ENCODE measurements at places on chromosomes 1 and 21.

- DNase-seq, result no peak
Observed at GRCh38 chr1:17819129-17819802, 64.1 kb downstream of the ACTL8 start.

DNA sequence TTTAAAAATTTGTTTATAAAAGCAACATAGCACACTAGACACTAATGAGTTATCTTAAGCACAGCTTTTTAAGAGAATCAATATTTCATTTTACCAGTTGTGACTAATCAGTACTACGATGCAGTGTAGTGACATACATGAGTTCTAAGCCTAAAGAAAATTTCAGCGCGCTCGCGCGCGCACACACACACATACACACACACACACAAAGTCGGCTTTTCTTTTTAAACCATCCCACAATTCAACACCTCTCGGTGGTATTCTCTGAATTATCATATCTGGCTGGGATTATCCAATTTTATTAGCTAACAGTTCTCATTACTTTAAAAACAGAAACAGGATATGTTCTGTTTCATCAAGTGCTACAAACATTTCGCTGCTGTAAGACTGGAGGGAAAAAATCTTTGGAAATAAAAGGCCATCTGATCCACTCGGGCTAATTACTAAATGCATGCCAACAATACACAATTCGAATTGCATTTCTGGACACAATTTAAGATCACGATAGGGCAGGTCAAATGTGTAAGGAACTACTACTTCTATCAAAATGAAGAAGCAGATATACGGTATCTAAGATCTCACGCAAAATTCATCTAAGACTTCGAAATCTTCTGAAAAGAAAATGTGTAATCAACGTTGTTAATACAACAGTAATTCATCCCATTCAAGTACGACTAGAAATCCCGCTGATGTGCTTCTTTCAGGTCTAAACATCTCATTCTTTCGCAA, 1.2 kb downstream of the TUT4 start:
- peak; percentile 15 for DNase-seq

GRCh38 chr1:206766251-206766856, 4.2 kb upstream of the IL19 start:
- no peak for DNase-seq

GRCh38 chr21:28633839-28634555, 358.7 kb downstream of the LTN1 start:
- no peak for DNase-seq

DNA sequence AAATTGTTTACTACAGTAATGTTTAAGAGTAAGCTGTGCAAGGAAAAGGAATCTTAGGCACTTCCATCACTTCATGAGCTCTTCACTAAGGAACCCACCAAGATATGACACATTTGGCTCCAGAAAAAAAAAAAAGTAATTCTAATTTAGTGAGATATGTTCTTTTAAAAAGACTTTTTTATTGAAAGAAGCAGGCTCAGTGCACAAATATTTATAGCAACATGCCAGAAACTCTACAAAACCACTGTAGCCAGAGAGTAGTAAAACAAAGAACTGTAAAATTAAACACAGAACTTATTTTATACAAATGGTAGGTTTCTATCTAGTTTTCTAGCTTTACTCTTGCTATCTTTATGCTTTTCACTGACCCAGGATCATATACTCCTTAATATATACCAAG, 434.6 kb upstream of the ADGRL2 start:
- no peak for DNase-seq

- no peak for DNase-seq
Observed at GRCh38 chr1:15029786-15030185, 123.8 kb upstream of the TMEM51 start.

DNA sequence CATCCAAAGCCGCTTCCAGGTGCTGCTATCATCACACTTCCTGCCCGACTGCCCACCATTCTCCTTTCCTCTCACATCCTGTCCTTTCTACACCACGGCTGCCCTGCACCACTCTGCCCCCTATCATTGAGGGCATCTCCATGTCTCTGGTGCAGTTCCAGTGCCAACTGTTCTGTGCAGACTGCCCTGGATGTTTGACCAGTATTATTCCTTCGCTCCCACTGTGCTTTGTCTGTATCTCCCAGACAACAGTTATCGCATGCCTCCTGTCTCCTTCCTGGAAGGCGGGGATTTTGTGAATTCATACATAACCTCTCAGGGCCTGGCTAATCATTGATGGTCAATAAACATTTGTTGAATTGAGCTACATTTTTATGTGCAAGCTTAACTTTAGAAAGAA, 63.6 kb upstream of the GNG12 start:
- DNase-seq, result no peak

- no peak for DNase-seq
Observed at GRCh38 chr1:109823543-109824348, 60.0 kb upstream of the EPS8L3 start.

DNA sequence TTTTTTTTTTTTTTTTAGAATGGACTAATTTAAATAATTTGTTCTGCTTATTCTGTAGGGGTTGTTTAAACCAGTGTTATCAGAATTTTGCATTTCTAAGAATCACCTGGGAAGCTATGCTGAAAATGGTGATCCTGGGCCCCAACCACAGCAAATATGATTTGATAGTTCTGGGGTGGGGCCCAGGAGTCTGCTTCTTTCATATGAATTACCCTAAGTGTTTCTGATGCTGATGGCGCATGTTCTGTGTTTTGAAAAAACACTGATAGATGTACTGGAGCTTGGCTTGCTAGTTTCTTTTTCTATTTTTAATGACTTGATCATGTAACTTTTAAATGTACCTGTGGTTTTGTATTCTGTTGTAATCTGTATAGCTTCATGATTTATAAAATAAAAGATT, 89.3 kb downstream of the CDC14A start:
- no peak for DNase-seq

DNA sequence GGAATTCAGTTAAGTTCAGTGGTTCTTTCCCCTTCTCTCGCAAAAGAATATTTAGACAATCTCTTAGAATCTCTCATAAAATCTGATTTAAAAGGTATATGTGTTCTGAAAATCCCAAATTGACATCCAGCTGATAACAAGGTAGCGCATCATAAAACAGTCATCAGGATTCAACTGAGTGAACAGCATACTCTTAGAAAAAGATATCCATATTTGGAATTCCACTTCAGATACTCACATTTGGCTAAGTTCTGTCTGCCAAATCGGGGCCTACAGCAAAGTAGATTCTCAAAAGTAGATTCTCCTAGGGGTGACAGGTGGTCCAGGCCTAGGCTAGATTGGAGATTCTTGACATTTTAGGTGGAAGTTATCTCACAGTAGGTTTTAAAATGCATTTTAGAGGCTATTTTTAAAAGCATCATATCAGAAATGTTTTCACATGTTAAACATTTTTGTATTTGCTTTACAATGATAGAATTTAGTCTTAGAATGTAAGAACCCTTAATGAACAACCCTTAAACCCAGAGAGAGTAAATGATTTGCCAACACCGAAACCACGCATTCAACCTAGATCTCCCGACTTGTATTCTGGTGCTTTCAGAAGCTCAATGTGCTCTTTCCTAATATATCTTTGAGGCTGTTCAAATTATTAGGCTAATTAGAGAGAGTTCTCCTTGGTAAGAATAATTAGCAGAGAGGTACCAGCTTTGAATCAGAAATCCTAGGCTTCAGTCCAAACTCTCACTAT, 318.9 kb downstream of the LMO4 start:
- no peak for DNase-seq

DNA sequence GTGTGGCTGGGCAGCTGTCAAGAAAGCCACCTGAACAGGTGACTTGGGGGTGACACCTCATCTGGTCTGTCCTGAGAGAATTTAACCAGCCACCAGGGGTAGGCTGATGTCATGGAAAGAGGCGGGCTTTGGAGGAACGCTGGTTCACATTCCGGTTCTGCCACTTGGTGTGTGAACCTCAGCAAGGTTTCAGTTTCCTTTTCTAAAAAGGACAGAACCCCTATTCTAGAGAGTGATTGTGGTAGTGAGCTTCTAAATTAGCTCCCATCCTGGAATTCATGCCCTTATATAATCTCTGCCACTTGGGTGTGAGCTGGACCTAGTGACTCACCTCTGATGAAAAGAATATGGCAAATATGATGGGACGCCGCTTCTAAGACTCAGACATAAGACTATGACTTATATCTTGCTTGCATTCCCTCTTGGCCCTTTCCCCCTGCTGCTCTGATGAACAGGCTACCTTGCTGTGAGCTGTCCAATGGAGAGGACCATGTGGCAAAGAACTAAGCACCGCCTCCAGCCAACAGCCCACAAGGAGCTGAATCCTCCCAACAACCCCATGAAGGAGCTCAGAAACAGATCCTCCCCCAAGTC, 332.1 kb downstream of the RRAGC start:
- no peak for DNase-seq

- no peak for DNase-seq
Observed at GRCh38 chr1:53354119-53354518, 26.2 kb upstream of the LRP8 start.

- no peak for DNase-seq
Observed at GRCh38 chr1:43620956-43621355, 29.0 kb upstream of the KDM4A start.

GRCh38 chr1:93758842-93759515, 77.3 kb upstream of the BCAR3 start:
- DNase-seq, result no peak

DNA sequence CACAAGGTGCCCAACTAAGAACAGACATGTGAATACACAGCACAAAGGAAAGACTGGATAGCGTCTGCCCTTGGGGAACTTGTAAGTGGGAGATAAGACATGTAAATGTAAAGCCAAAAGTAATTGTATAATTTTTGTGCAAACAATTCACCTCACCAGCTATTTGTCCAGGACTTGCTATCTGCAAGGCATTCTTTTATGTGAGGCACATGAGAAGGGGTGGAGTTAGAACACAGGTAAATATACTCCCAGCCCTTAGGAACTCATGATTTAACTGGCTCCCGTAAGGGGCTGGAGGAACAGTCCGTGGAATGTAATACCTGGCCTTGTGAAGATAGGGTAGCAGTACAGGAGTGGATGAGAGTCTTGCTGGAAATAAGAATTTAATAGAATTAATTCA, 61.3 kb downstream of the CDK18 start:
- DNase-seq, result no peak

DNA sequence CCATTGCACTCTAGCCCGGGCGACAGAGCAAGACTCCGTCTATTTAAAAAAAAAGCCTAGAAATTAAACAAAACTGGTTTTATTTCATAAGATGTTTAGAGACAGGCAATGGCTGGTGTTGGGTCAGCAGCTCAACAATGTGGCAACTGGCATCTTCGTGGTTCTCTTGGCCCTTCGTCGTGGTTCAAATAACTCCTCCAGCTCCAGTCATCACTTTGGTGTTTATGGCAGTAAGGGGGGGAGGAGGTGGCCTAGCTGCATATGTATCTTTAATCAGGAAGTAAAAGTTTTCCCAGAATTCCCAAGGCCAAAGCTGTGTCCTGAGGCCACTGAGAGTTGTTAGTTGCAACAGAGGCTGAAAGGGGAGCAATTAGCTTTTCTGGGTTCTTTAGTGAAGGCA, 13.0 kb upstream of the LTN1 start:
- no peak for DNase-seq

DNA sequence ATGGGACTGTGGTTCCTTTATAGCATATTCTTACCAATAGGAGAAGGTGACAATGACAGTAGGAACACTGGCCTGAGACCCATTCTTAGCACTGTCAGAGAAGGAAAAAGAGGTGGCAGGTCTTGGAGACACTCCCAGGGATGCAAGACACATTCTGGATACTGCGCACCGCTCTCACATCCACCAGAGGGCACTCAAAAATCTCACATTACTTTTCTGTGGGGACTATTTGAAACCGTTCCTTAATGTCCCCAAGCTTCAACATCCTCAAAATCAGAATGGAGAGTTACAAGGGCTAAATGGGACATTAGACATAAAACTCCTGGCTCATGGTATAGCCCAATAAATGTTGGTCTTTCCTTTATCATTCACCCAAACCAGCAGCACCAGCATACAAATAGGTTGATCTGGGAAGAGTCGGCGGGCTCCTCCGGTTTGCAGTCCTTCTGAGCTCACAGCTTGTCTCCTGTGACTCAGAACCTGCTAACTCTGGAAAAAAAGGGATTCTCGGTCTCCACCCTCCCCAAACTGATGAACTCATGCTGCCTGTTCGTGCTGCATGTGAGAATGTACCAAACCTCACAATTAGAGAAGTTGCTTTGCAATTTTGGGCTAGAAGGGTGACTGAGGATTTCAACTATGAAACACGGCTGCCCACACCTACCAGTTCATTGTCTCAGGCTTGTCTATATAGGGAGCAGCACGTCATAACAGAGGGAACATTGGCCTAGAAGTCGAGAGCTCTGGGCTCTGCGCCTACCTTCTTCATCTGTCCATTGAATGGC, 40.2 kb downstream of the IL12RB2 start:
- peak; percentile 14 for DNase-seq

- no peak for DNase-seq
Observed at GRCh38 chr1:192521734-192522133, 53.8 kb upstream of the RGS1 start.

DNA sequence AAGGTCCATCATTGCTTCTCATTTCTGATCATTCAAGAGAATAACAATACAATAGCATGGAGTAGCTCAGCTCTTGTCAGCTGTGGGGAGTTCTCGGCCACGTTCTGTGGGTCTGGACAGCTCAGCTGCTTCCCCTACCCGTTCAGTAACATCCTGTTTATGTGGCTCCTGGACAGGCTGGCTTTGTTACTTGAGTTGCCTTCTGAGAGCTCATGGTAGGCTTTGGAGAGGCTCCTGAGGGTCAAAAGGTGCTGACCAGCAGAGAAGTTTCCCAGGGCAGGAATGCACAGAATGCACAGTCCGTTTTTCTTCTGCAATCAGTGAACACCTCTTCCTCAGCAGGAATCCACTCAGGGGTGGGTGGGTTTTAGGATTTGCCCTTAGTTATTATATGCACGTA, 36.0 kb downstream of the KAZN start:
- DNase-seq, result no peak

- DNase-seq, result no peak
Observed at GRCh38 chr21:34791776-34792503, 123.1 kb downstream of the CLIC6 start.

DNA sequence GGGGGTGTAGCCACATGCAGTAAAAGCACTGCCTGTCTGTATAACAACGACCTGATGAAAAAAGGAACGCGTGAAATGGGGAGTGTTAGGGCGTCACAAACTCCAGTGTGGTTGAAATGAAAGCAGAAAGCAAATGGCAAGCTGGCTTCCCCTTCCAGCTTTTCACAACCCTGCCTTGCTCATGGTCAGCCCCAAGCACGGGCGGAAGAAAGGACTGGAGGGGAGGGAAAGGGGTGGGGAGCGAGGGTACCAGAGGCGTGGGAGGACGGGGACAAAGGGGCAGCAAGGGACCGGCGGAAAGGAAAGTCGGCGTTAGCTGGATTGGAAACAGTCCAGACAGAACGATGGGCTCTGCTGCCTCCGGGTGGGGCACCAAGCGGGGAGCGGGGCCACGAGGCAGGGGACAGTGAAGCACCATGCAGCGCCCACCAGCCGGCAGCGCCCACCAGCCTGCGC, 9.6 kb downstream of the VPS26C start:
- no peak for DNase-seq

- DNase-seq, result no peak
Observed at GRCh38 chr1:192629612-192630011, 6.3 kb upstream of the RGS13 start.

DNA sequence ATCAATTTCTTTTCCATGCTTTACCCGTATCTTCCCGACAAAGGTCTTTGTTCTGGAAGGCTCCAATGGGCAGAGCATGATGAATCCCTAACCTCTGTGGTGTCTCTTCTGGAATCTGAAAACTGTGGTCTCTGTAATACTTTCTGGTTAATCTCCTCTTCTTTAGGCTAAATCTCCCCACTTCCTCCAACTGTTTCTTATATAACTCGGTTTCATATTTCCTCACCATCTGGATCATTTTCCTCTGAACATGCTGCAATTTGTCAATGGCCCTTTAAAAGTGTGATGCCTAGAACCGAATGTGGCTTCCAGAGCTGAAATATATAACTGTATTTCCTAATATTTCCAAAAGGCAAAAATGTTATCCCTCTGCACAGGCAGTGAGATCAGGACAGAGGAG, 66.1 kb downstream of the ALG14 start:
- no peak for DNase-seq
